Fibroblast of skin of left biceps (primary cell): ENCODE measurements at places on chromosomes 6 and 20.

DNA sequence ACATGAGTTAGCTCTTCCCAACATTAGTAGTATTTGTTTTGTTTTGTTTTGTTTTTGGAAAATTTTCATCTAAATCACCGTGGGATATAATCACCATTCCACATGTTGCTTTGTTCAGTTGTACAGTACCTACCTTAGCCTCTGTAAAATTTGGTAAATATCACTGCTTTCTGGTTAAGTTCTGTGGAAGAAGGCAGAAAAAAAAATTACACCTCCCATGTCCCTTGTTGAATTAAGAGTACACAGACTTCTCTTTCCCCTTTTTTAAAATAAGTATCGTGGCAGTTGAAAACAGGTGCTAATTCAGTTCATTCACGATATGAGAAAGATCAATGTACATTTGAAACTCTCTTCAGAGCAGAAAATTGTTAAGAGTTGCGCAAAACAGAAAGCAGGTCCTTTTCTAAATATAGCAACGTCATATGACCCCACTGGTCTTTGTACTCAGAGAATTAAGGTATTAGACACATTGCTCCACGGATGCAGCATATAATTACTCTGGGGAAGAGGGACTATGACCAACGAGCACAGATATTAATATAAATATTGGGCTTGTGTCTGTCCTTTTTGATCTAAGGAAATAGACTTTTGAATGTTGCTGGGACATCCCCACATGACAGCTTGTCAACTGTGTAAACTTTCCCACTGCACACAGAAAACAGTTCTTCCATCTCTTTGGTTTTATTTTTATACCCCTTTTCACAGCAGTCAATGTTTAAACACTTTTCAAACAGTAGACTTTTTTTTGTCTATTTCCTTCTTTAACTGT is 58.6 kb upstream of the ZNF217 start:
- DNase-seq, result no peak

DNA sequence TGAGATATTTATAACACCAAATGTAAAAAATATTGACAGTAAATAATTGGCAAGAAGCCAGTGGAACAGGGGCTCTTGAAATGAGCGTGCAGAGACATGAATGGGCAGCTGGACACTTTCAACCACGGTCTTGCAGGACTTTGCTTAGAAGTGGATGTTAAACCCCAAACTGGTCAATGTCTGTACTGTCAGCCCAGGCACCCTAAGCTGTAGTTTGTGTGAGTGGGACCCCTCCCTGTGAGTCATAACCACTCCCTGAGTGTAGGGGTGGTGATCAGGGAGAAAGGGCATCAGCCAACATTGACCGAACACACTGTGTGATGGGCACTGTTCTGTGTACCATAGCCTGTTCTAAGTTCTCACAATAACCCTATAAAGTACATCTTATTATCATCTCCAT is 108.6 kb downstream of the FIG4 start:
- no peak for DNase-seq

- DNase-seq, result no peak
These were observed 120.8 kb upstream of the BCLAF1 start for GRCh38 chr6:136410201-136411024.

DNA sequence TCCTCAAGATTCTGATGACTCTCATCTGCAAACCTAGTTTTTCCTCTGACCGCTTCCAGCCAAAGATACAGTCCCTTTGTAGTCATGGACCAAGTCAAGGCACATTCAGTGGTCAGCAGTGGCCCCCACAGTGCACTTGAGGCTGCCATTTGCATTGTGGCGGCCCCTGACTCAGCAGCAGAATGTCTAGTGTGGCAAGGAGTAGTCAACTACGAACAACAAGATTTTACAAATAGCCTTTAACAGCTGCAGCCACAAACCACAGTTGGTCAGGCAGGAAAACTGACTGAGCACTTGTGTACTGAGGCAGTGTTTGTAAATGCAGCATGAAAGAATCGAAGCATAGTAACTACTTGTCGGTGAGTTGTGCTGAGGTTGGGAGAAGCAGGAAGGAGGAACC is 49.6 kb downstream of the SLC2A12 start:
- no peak for DNase-seq

DNA sequence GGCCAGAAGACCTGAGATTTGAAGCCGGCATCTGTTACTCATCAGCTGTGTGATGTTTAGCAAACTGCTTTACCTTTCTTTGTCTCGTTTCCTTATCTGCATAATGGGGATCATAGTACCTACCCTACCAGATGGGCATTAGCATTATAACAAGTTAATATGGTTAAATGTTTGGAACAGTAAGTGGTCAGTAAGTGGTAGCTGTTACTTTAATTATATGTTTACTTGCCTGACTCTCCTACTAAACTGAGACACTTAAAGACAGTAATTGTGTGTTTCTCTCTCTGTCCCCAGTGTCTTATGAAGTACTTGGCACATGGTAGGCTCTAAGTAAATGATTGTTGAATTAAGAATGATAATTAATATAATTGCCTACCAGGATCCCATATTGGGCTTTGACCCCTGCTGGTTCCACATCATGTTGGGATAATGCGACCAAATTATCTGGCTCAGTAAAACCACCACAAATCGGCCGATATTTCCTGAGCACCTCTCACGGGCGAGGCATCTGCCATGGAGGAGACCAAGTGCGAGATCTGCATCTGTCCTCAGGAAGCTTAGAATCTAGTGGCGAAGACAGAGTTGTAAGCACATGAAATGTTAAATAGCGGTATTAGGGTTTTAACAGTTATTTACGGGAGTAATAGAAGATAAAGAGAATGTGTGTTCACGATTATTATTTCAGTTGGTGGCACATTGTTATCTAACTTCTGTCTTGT is 31.4 kb downstream of the PTK7 start:
- DNase-seq, result no peak

- no peak for DNase-seq
These were observed 90.5 kb downstream of the GPX5 start for GRCh38 chr6:28615955-28616747.

DNA sequence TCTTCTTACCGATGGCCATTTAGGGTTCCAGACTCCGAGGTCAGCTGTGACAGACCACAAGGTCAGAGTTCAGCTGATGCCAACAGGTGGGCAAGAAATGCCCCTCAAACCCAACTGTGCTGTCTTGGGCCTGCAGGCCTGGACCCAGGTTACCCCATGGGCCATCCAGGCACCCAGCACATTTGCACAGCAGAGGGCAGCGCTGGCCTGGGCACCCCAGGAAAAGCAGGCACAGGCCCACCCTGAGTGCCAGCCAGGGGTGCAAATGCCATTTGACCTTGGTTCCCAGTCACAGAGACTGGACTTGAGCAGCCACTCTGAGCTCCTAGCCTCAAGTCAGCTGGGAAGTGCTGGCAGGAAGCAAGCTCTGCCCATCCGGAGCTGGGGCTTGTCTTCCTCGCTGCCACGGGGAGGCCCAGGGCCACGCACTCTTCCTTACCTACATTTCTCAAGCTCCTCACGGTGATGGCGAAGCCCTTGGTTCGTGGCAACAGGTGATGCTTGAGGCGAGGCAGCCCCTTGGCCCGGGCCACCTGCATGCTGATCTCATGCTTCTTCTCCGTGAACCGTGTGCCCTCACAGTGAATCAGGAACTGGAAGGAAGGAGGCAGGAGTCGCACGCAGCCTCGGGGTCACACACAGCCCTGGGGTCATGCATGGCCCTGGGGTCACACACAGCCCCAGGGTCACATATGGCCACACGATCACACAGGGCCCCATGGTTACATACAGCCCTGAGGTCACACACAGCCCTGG is 120.8 kb downstream of the AGPAT4 start:
- DNase-seq, result no peak

DNA sequence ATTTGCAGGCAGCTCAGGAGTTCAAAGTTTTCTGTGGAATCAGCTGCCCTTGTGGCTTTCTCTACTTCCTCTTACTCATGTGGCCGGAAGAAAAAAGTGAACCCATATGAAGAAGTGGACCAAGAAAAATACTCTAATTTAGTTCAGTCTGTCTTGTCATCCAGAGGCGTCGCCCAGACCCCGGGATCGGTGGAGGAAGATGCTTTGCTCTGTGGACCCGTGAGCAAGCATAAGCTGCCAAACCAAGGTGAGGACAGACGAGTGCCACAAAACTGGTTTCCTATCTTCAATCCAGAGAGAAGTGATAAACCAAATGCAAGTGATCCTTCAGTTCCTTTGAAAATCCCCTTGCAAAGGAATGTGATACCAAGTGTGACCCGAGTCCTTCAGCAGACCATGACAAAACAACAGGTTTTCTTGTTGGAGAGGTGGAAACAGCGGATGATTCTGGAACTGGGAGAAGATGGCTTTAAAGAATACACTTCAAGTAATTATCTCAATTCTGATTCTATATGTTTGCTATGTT is 1.1 kb downstream of the MGME1 start:
- no peak for DNase-seq

DNA sequence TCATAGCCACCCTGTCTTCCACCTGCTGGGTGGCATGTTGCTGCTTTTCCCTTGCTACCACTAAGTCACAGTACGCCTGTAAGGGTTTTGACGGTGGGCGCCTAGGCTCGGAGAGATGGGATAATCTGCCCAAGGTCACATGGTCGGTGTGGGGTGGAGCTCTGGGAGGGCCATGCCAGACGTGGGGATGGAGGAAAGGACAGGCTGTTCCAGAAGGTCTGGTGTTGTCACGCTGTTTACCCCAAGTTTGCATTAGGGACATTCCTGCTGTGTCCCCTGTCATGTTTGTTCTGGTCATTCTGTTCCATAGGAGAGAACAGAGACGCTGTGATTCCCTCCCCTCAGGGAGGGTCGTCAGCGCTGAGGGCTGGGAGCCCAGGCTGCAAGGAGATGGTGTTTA is 16.1 kb downstream of the IP6K3 start:
- DNase-seq, result no peak

- DNase-seq, result no peak
These were observed 58.3 kb downstream of the TENT5A start for GRCh38 chr6:81694207-81694606.

DNA sequence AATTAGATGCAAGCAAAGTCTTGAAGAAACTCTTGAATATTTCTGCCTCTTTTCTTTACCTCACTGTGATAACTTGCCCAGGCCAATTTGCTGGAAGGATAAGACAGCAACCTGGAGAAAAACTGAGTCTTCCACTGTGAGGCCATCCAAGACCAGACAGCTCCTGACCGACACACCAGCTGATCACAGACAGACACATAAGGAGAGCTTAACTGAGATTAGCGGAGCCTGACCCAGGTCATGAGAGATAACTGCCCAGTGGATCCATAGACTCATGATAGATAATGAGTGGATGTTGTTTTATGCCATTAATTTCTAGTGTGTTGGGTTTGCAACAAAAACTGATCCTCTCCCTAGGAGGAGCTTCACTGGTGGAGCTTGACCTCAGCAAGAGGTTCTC is 64.4 kb upstream of the NOX3 start:
- no peak for DNase-seq

DNA sequence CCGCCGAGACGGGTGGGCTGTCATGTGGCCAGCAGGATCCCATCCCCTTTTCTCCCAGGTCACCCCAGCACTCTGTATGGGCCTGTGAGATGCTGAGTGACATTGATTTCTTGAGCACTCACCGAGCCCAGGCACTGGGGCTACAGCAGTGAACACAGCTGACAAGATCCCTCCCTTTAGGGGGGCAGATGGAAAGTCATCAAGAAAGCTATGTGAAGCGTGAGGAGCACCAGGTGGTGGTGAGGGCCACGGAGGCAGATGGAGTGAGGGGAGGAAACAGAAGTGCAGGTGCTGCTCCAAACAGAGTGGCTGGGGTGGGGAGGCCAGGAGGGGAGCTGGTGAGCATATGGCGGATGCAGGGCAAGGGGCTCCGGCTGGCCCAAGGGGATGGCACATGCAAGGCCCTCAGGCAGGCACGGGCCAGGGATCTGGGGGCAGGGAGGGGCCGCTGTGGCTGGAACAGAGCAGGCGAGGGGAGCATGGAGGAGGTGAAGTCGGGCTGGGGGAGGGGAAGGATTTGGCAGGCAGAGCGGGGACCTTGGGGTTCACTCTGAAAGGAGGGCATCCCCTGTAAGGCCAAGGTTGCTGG is 184.0 kb downstream of the BMP7 start:
- DNase-seq, result no peak

DNA sequence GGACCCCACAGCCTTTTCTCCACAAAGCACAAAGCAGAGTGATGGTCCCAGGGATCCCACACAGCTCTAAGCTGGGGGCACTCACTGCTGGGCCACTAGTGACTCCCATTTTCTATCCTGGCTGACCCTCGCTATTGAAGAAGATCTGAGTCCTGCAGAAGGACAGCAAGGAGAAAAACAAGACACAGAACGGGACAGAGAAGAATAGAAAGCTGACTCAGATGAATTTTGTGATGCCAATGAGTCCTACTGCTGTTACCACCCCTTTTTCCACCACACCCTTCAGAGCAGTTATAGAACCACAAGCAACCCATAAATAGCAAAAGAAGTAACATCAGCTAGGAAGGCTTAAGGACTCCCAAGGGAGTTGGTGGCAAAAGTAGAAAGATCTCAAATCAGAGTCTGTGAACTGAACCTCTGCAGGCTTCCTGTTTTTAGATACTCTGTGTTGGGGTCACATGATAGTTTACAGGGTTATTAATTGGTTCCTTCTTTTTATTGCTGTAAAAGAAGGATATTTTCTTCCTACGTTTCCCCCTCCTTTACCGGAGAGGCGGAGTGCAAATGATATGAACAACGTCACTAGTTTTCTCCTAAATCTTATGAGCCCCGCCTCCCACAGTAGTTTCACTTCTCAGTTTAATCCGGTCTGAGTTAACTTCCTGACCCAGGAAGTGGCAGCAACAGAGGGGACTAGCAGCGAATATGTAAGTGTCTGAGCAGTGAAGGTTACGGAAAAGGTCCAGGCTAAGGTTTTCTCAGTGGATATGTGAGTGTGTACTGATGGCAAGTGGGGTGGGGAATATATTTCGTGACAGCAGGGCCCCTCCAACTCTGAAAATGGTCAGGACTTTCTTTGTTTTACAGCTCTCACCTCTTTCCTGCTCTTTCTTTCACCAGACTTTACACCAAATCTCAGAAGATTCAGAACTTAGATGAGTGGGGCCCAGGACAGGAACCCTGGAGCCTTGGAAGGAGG is at the start of gene TRIM38:
Gene TRIM38, plus strand, starts transcription at position 654 of the 979 bp plus-strand sequence. CDS start 3,721 bp downstream, outside the sequence.
- DNase-seq, result peak; percentile 67

DNA sequence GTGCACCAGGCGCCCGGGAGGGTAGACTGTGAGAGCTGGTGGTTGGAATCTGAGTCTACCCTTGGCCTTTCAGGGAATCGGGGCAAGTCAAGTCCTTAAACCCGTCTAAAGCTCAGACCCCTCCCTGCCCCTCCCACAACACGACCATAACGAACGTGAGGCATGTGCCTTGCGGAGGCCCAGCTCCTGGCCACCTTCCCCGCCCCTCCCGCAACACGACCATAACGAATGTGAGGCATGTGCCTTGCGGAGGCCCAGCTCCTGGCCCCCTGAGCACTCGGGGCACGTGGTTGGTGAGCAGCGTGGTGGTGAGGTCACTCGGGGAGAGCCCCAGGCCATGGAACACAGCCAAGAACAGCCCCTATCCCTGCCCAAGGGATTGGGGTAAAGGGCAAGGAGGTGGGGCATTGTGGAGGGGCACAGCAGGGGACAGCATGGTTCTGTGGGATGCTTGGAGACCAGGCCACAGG is 132.2 kb downstream of the TAF4 start:
- no peak for DNase-seq
